ENCODE measurements at places on chromosomes 1 and 21. TPM values are rescaled to one million over a fixed set of nuclear protein-coding genes. Genes with fewer than 3 reads are reported as not detected.

The PLA2G2D gene
- polyA plus RNA-seq = not detected

The OR2L5 gene
- polyA plus RNA-seq = not detected

The DDR2 gene
- 3.9 TPM for polyA plus RNA-seq

The CD1E gene
- polyA plus RNA-seq = not detected

The THEM4 gene
- polyA plus RNA-seq = 27.9 TPM

The CCDC185 gene
- polyA plus RNA-seq = not detected

The DCST2 gene
- polyA plus RNA-seq = 0.43 TPM

The INSRR gene
- polyA plus RNA-seq = 2.4 TPM

The MPL gene
- not detected for polyA plus RNA-seq

The MATN1 gene
- polyA plus RNA-seq = not detected

The CELA3B gene
- polyA plus RNA-seq = not detected

The SLC19A1 gene
- 5.1 TPM for polyA plus RNA-seq

The SH3BGR gene
- 12.2 TPM for polyA plus RNA-seq

The HFM1 gene
- polyA plus RNA-seq = 1.2 TPM

The IGSF5 gene
- 0.24 TPM for polyA plus RNA-seq

The CFHR3 gene
- polyA plus RNA-seq = not detected

The AIRE gene
- polyA plus RNA-seq = 0.09 TPM

The AMY1A gene
- polyA plus RNA-seq = not detected

The INAVA gene
- 22.1 TPM for polyA plus RNA-seq

The UBE2U gene
- not detected for polyA plus RNA-seq

The CD53 gene
- polyA plus RNA-seq = 10.7 TPM
